CD4-positive, alpha-beta T cell treated with Interleukin-4 for 1 hour (primary cell): ENCODE measurements at places on chromosomes 6 and 20.

DNA sequence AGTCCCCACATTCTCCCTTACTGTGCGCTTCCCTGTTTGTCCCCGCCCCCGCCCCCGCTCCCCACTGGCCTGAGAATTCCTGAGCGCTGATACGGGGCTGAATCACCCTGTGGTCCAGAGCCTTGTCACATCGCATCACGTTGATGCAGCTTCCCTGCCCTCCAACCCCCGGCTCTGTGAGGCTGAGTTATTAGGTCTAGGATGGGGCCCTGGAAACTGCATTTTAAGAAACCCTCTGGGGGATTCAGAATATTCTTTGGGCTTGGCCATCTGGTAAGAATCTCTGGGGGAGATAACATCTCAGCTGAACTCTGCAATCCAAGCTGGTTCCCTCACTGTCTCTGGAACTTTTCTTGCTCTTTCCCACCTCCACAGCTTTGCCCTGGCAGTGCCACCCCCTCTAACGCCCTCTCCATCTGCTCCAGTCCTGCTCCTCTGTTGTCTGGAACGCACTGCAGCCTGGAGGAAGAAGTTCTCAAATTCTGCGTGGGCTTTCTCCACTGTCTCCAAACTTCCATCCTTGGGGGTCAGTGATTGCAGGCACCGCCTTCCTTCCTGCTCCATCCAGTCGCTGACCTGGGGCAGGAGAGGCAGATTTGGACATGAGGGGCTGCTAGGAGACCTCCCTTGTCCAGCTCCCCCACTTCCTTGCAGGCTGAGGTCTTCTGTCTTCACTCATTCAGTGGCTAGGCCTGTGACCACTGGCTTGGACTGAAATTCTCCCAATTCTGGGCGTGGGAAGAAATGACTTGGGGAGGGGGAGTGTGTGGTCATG is 42.6 kb downstream of the KIAA1755 start:
- no peak for DNase-seq

DNA sequence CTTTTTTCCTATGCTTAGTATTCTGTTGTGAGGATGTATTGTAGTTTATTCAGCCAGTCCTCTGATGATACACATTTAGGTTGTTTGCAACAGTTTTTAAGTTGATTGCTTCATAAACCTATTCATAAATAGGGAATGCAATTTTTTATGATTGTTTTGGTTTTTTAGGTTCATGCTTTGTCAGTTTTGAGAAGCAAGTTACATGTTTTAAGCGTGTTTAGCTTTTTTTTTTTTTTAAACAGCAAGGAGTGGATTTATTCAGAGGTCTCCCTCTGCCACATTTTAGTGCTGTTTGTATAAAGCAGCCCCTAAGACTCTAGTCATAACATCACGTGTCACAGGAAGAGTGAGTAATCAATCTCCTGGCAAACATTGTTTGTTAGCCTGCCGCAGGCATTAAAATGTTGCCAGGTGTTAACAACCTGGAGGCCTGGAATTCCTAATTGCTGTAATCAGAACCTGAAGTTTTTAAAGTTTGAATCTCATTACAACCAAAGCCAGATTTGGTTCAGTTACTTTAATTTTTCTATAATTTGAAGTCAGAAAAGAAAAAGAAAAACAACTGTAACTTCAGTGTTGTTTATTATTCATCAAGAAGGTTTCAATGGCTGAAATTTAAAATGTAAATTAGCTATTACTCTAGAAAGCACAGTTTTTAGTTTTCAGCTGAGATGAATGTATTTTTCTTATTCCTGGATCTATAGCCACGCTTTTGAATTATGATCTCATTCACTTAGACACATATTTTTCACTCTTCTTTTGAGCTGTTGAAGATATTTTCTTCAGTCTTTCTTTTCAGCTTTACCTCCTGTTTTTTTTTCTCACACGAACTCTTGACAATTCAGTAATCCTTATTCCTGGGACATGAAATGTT is 59.2 kb downstream of the KCNS1 start:
- no peak for DNase-seq

DNA sequence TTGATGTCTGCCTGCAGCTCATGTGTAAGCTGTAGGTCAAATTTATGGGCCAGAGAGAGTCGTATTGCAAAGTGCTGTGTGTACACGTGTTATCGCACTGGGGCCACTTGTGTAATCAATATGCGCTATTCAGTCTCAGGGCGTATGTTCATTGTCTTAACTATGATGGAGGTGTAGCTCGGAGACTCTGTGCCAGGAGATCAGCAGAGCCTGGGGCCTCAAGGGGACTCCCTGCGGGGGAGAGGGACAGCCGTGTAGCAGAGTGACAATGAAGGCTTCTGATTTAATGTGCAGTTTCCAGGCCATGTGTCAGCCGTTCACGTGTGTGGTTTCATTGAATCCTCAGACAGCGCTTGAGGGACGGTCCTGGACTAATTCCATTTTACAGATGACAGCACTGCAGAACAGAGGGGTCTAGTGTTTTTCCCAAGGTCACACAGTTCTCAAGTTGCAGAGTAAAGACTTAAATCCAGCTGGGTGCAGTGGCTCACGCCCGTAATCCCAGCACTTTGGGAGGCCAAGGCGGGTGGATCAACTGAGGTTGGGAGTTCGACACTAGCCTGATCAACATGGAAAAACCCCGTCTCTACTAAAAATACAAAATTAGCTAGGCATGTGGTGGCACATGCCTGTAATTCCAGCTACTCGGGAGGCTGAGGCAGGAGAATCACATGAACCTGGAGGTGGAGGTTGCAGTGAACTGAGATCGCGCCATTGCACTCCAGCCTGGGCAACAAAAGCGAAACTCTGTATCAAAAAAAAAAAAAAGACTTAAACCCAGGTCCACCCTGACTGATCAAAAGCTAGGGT is 242.5 kb downstream of the PREX1 start:
- DNase-seq: no peak

DNA sequence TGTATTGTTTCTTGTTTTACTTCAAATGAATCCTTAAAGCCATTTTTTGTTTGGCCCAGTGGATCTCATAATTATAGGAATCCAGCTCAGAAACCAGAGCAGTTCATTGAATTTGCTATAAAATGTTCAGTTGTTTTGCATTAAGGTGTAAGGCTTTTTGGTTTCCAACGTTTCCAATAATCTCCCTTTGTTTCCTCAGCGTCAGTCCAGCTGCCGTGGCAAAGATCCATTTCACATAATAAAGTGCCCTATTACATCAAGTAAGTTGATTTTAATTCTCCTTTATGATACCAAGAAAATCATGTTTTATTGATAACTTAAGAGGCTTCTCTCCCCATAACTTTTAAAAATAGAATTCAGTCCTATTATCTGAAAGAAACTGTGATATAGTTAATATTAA is 472.6 kb downstream of the UTRN start:
- no peak for DNase-seq

DNA sequence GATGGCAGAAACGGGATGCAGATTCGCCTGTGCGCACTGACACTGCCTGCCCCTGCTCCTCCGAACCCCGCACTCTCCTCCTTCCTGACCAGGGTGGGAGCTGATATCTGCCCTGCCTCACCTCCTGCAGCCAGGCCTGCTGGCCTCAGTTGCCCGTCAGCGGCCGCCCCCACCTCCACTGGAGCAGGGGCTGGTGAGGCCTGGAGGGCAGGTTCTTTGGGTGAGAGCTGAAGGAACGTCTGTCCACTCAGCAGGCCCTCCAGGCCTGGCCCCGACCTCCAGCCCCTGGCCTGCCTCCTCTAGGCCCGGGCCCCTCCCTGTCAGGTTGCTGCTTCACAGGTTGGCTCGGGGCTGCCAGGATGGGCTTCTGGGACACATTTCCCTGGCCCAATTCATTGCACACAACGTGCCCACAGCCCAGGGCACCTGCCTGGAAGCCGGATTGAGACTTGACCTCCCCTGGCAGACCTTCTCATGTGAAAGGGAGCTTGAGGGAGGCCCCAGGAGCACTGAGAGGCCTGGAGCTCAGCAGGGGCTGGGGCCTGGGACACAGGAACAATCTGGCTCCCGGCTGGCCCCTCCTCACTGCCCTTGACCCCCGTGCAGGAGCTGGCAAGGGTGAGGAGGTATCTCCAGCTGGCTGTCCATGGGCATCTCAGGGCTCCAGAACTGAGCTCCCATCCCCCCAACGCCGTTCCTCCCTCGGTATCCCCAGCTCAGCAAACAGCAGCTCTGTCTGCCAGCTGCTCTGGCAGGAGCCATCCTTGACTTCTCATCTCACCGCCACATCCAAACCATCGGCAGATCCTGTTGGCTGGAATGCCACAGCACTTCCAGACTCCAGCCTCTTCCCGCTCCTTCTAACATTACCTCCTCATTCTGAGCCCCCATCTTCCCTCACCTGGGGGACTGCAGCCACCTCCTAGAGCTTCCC is 39.5 kb downstream of the SPDEF start:
- no peak for DNase-seq

- no peak for DNase-seq
Measured at GRCh38 chr20:50601511-50602431, 89.6 kb downstream of the RIPOR3 start.

- DNase-seq: no peak
Measured at GRCh38 chr6:89144354-89144906, 1.4 kb upstream of the PM20D2 start.
